Subcutaneous adipose tissue (tissue), 4 donors: ENCODE measurements at places on chromosomes 12 and 14. TPM values are rescaled to one million over a fixed set of nuclear protein-coding genes. Genes with fewer than 3 reads are reported as not detected.

The CARMIL3 gene
- 0.17 TPM for total RNA-seq

The BICDL1 gene
- not detected for total RNA-seq

The CLEC12A gene
- total RNA-seq = 2.4 TPM

The POTEG gene
- total RNA-seq = not detected

The FOXM1 gene
- 2.6 TPM for total RNA-seq

The SDR9C7 gene
- total RNA-seq = not detected
